ENCODE measurements at places on chromosomes 1 and 21.

DNA sequence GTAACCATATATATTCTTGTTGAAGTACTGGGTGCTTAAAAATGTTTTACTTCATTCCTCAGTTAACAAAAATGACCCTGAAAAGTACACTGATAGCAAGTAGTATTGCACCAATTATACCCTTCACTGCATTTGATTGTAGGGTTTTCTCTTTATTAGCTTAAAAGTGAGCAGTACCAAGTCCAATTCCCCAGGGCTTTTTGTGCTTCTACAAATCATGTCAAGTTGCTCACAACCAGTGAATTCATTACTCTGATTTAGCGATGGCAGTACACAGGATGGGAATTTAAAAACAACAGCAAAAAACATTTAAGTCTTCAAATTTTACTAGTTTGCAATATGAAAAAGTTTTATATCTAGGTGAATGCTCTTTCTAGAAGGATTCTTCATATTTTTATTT, 436.4 kb downstream of the PTBP2 start:
- DNase-seq: no peak

DNA sequence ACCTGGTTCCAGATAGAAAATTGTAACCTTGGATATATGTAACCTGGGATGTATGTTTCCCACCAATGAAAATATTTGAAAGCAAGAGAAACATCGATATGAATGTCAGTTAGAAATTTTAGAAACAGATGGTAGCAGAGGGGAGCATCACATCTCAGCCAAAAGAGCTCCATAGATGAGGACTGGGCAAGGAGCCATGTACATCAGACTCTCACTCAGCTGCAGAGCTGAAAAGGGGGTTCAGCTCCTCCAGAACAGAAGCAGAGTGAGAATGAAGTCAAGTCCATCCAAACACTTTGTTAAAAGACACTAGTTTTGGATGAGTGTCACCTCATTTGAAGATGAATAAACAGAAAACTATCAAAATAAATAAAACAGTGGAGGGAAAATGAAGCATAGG, 202.4 kb downstream of the HMCN1 start:
- DNase-seq: no peak

DNA sequence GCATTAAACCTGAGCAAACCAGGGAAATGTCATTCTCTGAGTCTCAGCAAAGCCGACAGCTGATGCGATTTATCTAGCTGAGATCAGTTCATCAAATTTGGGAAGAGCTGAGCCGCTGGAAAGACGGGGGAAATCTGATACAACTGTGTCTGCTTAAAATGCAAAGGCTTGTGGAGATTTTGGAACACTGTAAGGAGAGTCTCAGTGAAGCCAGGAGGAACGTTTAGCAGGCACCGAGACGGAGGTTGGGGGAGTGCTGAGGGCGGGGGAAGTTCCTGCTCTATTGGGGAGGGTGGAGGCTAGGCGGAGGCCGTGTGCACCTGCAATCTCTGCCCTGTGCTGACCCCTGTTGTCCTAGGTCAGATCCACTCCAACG, 143.2 kb upstream of the CSF3R start:
- DNase-seq: no peak

GRCh38 chr1:217897100-217897499, 266.0 kb downstream of the SPATA17 start:
- DNase-seq: no peak

GRCh38 chr1:12340544-12340930, 110.7 kb downstream of the VPS13D start:
- no peak for DNase-seq

- peak; percentile 89 for DNase-seq
These were observed 37.4 kb downstream of the XCL1 start for GRCh38 chr1:168613691-168614231.

DNA sequence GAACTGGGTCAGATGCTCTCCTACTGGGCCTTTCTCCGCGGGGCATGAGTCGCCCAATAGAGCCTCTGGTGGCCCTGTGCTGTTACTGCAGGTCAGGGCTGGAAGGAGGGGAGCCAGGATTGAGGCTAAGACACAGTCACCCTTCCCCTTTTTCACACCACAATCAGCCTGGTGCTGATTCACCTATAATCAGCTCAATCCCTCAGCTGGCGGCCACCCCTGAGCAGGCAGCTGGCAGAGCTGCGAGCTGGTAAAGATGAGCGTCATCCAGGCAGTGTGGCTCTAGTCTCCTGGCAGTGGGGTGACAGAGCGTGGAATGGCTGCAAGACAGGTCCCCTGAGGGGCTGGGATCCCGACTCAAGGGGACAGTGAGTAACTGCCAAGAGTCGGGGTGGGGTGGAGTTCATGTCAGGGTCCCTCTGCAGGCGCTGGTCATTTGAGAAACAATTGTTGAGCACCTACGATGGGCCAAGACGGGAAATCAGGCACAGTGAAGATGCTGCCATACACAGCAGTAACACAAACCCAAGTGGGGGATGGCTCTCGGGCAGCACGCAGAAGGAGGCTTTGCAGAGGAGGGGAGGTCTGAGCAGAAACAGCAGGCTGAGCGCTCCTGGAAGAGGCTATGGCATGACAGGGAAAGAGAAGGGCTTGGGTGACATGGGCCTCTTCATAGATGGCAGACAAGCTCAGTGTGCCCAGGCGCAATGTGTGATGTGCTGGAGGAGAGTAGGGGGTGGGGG, 21.8 kb downstream of the ATF3 start:
- peak; percentile 68 for DNase-seq

GRCh38 chr1:169022648-169023047, 83.8 kb upstream of the ATP1B1 start:
- DNase-seq: no peak

DNA sequence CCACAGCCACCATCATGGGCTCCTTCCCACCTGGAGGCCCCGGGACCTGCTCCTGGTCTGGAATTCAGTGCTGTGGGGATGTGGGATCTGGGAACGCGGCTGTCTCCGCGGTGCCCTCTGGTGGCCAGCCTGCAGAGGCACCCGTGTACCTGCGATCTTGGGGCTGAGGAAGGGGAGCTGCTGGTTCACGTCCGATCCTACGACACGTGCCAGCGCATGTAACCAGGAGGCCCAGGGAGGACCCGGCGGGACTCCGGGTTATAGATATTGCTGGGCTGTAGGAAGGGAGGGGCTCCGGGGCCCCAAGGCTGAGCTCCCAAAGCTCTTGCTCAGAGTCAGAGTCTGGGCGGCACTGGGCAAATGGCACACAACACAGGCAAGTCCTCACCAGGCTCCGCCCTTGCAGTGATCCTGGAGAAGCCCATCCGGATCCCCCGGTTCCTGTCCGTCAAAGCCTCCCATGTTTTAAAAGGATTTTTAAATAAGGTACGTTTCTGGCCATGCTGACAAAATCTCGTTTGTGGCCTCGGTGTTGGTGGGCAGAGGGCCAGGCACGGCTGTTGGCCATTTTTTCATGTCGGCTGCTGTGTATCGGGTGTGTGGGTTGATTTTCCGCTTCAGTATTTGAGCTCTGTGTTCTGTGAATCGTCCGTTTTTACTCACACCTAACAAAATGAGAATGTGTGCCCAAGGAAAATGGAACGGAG, 20.1 kb downstream of the FAAP20 start:
- peak; percentile 78 for DNase-seq

GRCh38 chr1:96596226-96596922, 125.2 kb upstream of the PTBP2 start:
- peak; percentile 64 for DNase-seq

Measured in BE2C (cell line).